Activated T-cell treated with anti-CD3 and anti-CD28 coated beads for 48 hours (primary cell): ENCODE measurements at places on chromosomes 12 and 14.

DNA sequence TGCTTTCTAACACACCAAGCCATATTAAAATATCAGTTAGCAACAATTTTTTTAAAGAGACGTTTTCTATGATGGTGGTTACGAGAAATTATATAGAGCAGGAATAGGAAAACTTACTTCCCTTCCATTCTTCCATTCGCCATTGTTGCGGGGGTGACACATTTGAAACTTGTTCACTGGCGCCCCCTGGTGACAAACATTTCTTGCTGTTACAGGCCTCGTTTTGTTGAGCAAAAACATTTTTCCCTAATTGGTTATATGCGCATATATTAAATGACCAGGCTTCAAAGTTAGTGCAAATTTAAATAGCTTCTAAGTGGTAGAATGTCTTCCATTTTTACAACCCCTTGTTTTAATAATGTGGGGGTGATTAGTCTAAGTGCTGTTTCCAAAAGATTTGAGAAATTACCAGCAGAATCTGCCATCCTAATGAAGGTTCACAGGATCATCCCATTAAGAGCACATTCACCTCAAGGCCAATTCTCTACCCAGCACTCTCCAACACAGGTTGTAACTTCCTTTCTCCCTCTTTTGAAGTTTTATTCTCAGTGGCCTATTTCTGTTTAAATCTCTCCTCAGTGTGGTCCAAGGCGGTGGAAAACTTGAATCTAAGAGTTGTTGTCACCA is 1124.7 kb downstream of the FLRT2 start:
- peak; percentile 22 for DNase-seq

GRCh38 chr12:6627616-6628015 is 8.1 kb downstream of the LPAR5 start:
- DNase-seq = no peak

DNA sequence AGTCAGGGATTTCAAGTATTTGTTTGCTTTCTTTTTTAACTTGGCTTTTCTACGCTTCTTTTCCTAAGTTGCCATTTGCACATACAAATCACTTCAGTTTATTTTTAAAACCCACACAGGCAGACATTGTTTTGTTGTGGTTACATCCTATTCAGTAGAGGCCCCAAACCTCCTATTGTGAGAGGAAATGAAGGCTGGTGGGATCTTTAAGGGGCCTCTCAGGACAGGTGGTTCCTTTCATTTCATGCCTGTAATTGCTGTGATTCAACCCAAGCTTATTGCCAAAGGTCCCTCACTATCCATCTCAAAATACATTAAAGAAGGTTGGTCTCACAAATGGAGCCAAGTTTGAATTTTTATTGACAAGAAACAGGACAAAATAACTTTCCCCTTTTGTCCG is 257.1 kb downstream of the ADAMTS20 start:
- no peak for DNase-seq

GRCh38 chr12:13362260-13362841 is 165.8 kb downstream of the EMP1 start:
- DNase-seq = peak; percentile 43

- no peak for DNase-seq
These were observed 23.1 kb downstream of the EXD2 start for GRCh38 chr14:69214393-69214792.

GRCh38 chr14:81465507-81466228 is 65.5 kb upstream of the STON2 start:
- DNase-seq = no peak

DNA sequence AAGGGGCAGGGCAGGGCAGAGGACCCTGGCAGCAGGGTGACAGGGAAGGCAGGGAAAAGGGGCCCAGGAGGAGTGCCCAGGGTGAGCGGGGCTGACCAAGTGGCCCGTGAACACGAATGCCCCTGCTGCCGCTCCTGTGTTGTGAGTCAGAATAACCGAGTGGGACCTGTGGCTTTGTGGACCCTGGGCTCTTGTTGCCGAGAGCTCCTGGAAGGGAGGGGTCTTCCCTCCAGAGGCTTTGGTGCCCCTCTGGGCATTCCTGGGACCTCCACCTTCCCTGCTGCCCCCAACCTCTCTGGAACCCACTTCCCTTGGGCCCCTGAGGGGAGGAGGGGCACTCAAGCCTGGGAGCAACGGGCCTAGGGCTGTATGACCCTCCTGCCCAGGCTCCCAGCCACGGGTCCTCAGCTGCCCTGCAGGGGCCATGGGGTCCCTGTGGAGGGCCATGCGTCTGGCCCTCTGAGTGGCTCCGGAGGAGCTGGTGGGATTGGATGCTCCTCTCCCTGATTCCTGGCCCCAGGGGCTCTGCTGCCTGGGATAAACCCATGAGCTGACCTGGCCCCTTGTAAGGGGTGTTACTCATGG is 319.4 kb downstream of the TMEM121 start:
- DNase-seq = no peak

- no peak for DNase-seq
These were observed 58.0 kb downstream of the SYNE2 start for GRCh38 chr14:63910583-63911363.

DNA sequence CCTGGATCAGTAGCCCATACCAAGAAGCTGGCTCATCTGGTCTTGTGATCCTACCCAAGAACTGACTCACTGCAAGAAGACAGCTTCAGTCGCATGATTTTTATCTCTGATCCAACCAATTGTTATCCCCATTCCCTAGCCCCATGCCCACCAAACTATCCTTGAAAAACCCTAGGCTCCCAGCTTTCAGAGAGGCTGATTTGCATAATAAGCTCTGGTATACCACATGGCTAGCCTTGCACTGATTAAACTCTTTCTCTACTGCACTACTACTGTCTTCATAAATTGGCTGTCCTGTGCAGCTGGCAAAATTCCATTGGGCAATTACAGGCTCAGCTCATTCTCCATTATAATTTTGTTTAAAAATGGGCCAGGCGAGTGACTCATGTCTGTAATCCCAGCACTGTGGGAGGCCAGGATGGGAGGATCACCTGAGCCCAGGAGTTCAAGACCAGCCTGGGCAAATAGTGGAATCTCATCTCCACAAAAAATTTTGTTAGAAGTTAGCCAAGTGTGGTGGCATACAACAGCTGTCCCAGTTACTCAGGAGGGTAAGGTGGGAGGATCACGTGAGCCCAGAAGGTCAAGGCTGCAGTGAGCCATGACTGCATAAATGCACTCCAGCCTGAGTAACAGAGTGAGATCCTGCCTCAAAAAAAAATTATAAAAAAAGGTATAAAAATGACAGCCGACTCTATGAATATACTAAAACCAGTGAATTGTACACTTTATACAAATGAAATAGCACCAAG is 76.7 kb upstream of the EIF5 start:
- DNase-seq = no peak

- DNase-seq = no peak
These were observed 259.6 kb downstream of the ERC1 start for GRCh38 chr12:1250641-1251040.

DNA sequence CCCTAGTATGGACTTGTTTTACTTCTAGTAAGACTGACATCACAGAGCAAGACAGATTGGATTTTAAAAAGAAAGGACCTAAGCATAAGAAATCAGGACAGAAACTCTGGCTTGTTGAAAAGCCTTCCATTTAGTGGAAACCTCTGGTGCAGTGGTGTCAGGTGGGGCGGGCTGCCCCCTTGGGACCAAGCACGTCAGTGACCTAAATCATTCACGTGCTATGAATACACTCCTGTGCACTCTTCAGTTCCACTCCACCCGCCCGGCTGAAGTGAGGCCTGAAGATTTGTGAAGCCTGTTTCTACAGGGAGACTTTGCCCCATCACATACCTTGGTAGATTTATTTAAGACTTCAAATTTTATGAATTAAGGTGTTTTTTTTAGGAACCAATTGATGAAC is 58.2 kb upstream of the STRN3 start:
- no peak for DNase-seq

GRCh38 chr14:26621364-26621763 is 23.5 kb upstream of the NOVA1 start:
- DNase-seq = no peak

GRCh38 chr12:3323002-3323685 is 167.9 kb upstream of the PRMT8 start:
- DNase-seq = no peak

- peak; percentile 48 for DNase-seq
These were observed 2.1 kb upstream of the PLEK2 start for GRCh38 chr14:67413806-67414769.

GRCh38 chr14:86892152-86892956 is 1100.6 kb downstream of the GALC start:
- no peak for DNase-seq

DNA sequence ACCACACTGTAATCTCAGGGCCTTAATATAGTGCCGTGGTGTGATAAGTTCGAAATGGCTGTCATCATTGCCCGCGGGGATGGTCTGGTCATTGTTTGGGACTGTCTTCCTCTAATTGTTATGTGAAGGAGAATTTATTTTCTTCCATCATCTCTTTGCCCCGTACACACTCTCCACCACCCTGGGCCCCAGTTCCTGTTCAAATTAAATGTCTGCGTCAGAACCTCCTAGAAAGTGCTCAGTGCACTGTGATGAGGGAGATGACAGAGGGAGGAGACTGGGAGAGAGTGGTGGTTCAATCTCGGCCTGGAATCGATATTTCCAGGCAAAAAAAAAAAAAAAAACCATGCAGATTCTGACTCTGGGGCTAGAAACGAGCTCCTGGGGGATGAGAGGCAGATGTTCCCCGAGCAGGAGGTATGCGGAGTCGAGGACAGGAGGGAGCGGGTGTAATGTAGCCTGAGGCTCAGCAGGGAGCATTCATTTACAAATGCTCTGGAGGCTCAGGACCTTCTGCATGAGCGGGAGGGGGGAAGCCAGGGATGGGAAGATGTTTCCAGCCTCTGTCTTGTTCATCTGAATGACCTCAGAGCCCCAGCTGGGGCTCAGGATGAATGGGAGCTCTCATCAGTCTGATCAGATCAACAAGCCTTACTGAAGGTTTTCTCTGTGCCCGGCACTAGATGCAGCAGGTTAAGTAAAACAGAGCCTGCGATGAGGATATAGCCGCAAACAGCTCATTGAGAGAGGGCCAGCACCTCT is 219.5 kb downstream of the TBX5 start:
- DNase-seq = no peak

DNA sequence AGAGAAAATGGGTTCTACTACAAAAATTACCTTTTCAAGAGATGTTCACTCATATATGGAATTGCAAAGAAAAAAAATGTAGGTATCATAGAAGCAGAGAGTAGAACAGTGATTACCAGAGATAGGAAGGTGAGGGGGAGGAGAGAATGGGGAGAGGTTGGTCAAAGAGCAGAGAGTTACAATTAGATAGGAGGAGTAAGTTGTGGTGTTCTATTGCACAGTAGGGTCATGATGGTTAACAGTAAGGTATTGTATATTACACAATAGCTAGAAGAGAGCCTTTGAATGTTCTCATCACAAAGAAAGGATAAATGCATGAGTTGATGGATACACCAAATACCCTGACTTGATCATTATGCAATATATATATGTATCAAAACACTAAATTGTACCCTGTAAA is 145.8 kb downstream of the TMEM117 start:
- DNase-seq = no peak

DNA sequence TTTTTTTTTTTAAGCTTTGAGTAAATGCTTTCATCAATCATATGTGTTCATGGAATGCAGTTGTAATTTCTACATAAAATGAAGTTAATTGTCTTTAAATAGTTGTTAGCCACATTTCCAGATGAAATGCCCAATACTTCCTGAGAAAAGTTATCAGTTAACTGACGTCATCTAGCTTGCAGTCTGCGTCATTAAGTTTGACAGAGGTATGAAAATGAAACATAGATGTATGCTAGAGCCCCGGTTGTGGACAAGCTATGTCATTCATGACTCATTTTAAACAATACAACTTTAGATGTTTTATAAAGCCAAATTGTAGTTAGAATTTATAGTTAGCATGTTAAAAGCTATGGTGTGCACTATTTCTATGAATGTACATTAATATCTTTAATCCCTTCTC is 90.7 kb downstream of the PLEKHA5 start:
- no peak for DNase-seq

- DNase-seq = no peak
These were observed 103.5 kb downstream of the FGD4 start for GRCh38 chr12:32502693-32503502.

DNA sequence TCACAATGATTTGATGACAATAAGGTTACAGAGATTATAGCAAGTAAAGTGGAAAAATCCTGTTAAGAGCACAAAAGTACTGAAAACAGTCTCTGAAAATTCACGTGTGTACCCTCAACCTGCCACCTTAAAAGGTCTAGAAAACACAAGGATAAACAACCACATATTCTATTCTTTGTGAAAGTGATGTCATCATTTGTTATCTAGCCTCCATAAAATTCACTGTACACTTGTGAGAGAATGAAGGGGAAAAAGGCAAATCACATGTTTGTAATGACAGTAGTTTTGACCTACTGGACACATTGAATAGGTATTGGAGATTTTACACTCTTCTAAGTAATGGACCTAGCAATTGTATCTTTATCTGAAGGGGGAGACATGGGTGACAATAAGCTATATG is 4.0 kb downstream of the PTGDR start:
- no peak for DNase-seq

- DNase-seq = no peak
These were observed 111.0 kb upstream of the HIF1A start for GRCh38 chr14:61584331-61584741.

DNA sequence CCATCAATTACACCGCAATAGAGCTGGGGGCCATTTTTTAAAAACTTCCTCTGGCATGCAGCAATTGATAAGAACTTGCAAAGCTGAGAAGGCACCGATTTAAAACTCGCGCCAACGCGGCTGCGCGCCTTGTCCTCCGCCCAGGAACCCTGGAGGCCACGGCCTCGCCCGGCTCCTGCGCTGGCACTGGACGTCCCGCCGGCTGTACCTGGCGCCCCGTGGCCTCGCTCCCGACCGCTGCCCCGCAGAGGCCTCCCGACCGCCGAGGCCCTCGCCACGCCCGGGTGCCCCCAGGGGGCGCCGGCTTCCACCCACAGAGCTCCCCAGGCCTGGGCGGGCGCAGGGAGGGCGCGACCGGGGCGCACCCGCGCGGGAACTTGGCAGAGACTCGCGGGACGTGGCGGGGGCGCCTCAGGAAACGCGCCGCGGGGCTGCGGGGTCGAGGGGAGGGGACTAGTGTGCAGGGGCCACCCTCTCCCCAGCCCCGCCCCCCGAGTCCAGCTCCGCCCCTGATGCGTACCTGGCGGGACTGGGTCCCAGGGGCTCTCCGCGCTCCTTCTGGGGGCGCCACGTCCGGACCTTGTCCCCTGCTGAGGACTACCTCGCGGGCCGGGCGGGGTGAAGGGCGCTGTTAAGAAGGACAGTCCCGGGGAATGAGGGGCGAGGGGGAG is 65.7 kb downstream of the TNFAIP2 start:
- peak; percentile 15 for DNase-seq

- DNase-seq = no peak
These were observed 4.1 kb upstream of the RBM19 start for GRCh38 chr12:113970211-113970610.

DNA sequence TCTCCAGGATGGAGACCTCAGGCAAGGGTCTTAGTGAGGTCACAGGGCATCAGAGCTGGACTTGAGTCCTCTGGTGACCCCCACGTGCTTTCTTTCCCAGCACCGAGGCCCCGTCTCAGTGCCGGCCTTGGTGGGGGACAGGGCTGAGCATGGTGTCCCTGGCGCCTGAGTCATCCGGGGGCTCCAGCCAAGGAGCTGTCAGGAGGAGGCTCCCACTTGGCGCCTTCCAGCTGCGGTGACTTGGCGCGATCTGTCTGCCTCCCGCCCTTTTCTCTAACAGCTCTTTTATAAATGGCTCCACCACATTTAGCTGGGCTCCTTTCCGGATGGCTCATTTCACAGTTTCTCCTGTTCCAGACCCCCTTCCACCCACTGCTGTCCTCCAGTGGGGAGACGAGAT is 60.4 kb downstream of the PRMT8 start:
- no peak for DNase-seq

- DNase-seq = no peak
These were observed 42.5 kb upstream of the MYBPC1 start for GRCh38 chr12:101552277-101552676.

GRCh38 chr12:1796515-1797010 is 23.8 kb upstream of the LRTM2 start:
- DNase-seq = peak; percentile 41
